ENCODE measurements at places on chromosomes 7 and 10.

GRCh38 chr7:132097550-132098134 is 478.6 kb downstream of the PLXNA4 start:
- H3K36me3 ChIP-seq = no peaks in the 10 kb centered on the region
- no peak overlapping the region for H3K4me3 ChIP-seq
- no peak overlapping the region for H3K27ac ChIP-seq
- peaks cover 4% of the 10 kb centered on the region for H3K4me1 ChIP-seq
- H3K27me3 ChIP-seq = no peaks in the 10 kb centered on the region

DNA sequence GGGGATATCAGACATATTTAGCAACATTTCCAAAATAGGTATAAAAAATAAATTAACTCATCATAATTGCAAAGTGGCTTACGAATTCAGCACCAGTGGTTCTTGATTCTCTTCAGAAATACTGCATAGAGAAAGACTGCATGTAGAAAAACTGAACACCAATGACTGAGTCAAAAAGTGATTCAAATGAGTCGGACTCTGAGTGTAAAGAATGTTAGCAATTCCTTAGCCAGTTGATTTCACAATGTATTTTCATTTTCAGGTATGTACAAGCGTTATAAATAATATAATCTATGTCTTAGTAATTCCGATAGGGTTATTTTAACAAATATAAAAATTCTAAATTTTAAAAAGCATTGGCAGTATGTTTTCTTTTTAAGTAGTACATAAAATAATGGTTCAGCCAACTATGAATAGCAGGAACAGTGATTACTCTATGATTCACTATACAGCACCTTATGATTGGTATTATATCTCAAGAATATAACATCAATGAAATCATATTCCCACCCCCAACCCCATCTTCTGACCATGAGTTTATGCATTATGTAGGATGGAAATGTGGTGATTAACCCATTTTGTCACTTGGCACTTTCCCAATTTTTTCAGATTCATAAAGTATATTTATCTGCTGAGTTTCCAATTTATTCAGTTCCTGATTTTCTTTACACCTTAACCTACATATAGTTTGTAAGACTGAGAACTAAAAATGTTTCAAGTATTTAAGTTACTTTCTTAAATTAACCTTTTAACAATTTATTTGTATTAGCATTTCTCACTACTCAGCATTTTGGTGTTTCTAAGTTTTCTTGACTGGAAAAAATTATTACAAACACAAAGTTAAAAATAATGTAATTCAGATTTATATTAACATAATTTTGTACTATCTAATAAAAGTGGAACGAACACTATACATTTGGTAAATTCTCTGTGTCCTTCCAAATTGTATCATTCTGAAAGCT is 33.9 kb downstream of the DNAJC1 start:
- no peaks in the 10 kb centered on the region for H3K4me1 ChIP-seq
- no peak overlapping the region for H3K27ac ChIP-seq

DNA sequence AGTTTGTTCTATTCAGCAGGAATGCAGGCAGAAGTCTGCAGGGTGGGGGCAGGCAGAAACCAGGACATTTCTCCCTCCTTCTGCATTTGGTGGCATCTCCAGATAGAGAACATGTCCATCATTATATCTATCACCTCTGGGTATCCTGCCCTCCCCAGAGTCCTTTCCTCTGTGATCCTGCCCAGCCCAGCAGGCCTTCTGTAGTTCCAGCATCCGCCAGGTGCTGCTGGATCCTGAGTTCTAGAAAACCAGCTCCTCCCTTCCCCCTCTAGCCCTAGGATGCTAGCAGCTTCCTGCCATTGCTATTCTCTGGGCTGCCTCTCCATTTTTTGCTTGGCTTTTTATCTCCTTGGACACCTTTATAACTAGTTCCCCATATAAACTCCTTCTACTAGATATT is 180.3 kb downstream of the KCNMA1 start:
- H3K36me3 ChIP-seq = no peaks in the 10 kb centered on the region
- H3K27me3 ChIP-seq = no peaks in the 10 kb centered on the region
- H3K4me3 ChIP-seq = no peak overlapping the region
- no peak overlapping the region for H3K27ac ChIP-seq
- no peak for DNase-seq

- no peak overlapping the region for H3K4me3 ChIP-seq
- H3K27me3 ChIP-seq = no peaks in the 10 kb centered on the region
- H3K27ac ChIP-seq = 0 out of 2 replicates have a peak overlapping the region, but pooled peaks have one; percentile 74
- peaks cover 23% of the 10 kb centered on the region for H3K36me3 ChIP-seq
These were observed 10.2 kb upstream of the EPC1 start for GRCh38 chr10:32357056-32357735.

DNA sequence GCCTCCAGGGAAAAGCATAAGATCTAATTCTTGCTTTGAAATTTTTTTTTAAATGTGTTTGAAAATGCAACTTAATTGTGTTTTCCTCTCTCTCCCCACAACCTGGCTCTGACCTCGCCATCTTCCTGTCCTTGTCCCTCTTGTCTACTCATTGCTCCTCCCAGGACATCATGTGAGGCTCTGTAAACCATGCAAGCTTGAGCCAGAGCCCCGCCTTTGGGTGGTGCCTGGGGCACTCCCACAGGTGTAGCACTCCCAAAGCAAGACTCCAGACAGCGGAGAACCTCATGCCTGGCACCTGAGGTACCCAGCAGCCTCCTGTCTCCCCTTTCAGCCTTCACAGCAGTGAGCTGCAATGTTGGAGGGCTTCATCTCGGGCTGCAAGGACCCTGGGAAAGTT is 9.8 kb upstream of the CDHR1 start:
- H3K36me3 ChIP-seq = peaks cover 10% of the 10 kb centered on the region
- no peaks in the 10 kb centered on the region for H3K4me1 ChIP-seq
- no peak for DNase-seq

DNA sequence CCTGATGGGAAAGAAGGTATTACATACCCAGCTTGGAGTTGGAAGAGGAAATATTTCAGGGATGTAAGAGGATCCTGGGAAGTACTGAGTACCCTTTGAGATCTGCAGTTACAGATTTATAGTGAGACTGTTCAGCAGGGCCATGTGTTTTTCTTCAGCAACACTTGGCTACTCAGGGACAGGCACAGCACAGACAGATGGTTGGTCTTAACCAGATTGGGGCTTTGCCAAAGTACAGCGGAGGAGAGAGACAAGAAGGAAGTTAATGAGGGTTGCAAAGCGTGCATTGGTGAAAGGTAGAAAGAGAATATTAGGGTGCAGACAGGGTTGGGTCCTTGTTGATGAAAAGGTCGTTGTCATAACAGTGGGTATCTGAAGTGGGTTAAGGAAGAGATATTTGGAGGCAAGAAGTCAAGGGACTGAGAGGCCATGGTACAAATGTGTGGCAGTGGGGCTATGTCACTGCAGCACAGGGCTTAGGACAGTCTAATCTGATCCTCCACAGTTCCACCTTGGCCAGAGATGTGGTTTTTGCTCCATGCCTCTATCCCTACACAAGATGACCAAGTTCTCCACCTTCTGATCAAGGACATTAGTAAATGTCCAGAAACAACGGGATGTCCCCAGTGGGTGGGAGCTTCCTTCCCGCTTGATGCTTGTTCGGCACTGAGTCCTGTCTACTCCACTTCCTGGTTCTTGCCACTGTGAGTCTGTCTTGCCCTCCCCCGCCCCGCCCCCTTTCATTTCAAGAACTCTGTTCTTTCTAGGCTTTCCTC is 18.9 kb upstream of the DNAJC1 start:
- no peak for DNase-seq
- H3K27me3 ChIP-seq = no peaks in the 10 kb centered on the region
- H3K27ac ChIP-seq = no peak overlapping the region
- H3K4me1 ChIP-seq = no peaks in the 10 kb centered on the region
- H3K4me3 ChIP-seq = no peak overlapping the region
- H3K36me3 ChIP-seq = no peaks in the 10 kb centered on the region

DNA sequence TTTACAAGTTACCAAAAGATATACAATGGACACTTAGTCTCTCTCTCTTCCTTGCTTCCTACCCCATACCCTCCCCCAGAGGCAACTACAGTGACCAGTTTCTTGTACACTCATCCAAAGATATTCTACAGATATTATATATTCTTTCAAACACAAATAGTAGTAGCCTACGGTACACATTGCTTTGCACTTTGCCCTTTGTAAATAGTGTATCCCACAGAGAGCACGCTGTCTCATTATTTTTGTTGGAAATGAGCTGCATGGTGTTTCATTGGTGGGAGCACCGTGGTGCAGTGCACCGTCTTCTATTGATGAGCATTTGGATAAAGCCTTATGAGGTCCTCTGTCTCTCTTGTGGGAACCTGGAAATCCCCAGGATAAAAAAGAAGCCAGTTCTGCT is 24.2 kb downstream of the STRA8 start:
- no peaks in the 10 kb centered on the region for H3K36me3 ChIP-seq
- no peak for DNase-seq
- H3K4me1 ChIP-seq = peaks cover 14% of the 10 kb centered on the region
- no peak overlapping the region for H3K4me3 ChIP-seq

DNA sequence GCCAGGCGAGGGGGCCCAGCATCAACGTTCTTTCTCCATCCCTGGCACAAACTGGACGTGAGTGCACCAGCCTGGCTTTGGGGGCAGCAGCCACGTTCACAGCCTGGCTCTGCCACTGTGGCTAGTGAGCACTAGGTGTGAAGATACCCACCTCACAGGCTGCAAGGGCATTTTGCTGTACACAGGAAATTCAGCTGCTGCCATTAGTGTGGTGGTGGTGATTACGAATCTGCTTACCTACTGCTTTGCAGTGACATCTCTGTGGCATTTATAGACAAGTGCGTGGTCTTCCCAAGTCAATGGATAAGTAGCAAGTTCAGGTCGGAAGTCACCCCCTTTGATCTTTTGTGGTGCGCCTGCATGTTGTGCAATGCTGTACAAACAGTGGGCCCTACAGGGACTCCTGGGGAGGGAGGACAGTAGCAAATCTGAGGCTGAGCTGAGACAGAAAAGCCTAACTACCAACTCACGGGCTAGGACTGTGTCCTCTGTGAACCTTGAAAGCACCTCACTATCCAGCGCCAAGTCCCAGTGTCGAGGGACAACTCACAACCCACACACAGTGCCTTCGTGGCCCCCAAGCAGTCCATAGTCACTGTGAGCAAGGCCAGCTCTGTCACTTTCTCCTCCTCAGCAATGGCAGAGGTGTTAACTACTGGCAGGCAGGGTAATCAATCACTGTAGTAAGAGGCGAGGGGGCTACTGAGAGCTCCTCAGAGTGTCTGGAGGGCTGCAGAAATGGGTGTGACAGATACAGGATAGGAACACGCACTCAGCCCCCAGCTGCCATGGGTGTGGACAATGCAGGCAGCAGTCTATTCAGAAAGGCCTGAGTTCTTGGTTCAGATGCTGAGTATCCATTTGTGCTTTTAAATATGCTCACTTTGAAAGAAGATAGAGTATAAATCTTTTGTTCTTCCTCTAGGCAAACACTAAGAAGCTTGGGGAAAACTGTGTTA is 17.0 kb upstream of the MMP21 start:
- H3K4me1 ChIP-seq = no peaks in the 10 kb centered on the region
- no peak overlapping the region for H3K27ac ChIP-seq
- peaks cover 20% of the 10 kb centered on the region for H3K36me3 ChIP-seq
- DNase-seq = no peak
- no peaks in the 10 kb centered on the region for H3K27me3 ChIP-seq

DNA sequence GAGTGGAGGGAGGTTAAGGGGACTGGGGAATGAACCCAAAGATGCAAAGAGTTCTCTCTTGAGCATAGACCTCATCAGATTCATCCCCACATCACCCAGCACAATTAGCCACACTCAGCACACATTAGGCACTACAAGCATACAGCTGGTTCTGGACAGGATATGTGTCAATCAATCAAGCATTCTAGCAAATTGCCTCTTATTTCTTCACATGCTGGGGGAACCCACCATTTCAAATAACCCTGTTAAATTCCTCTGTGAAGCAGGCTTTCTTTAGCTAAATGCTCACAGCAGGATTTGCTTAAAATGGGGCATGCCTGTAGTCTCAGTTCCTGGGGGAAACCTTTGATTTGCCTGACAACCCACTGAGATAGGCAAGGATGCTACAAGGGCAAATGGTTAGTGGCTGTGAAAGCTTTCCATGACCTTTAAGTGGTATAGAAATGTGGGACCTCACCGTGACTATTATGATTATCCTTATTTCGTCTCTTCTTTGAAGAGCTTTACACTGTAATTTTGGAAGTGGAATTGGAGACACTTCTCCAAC is 193.4 kb upstream of the ZMIZ1 start:
- peaks cover 64% of the 10 kb centered on the region for H3K27me3 ChIP-seq
- H3K27ac ChIP-seq = no peak overlapping the region

DNA sequence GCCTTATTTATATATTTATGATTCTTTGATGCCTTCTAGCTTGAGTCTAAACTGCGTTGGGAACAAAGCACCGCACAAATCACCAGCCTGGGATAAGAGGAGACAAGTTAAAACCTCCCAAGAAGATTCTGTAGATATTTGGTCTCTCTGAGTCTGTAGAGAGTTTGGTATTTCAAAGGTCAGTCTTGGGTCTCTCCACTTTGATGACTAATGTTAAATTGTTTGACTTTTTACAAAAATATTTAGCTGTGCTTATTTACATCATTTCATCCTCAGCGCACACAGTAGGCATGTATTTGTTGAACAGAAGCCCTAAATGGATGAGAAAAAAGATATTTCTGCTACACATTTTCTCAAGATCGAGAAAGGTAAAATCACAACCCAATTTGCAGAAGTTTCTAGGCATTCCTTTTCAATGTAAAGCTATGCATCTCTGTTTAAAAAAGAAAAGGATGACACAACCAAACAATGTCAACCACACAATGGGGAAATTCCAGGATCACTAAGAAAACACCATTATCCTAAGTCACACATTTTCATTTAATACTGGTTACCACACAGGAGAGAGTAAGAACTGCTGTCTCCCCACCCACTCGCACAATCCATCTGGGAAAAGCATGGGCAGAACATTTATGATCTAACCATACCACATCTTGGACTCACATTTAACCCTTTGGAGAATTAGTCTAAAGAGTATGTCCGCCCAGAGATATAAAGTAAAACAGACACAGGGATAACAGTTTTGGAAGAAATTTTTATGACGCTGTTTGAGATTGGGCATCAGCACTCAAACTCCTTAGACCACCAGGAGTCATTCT is 4.4 kb downstream of the CDK6 start:
- peak overlapping the region; percentile 10 for H3K27ac ChIP-seq
- peaks cover 11% of the 10 kb centered on the region for H3K27me3 ChIP-seq
- DNase-seq = no peak

GRCh38 chr10:7965457-7965856 is 89.0 kb upstream of the GATA3 start:
- DNase-seq = no peak
- no peaks in the 10 kb centered on the region for H3K27me3 ChIP-seq
- peaks cover 9% of the 10 kb centered on the region for H3K36me3 ChIP-seq
- H3K4me3 ChIP-seq = no peak overlapping the region
- no peak overlapping the region for H3K27ac ChIP-seq
- H3K4me1 ChIP-seq = peaks cover 2% of the 10 kb centered on the region

DNA sequence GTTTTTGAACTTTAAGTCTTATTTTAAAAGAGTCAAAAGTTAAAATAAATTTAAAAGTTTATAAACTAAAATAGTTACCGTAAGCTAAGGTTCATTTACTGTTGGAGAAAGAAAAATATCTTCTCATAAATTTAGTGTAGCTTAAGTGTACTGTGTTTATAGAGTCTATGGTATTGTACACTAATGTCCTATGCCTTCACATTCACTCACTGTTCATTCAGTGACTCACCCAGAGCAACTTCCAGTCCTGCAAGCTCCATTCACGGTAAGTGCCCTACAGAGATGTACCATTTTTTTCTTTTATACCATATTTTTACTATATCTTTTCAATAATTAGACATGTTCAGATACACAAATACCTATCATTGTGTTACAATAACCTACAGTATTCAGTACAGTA is 97.6 kb downstream of the PTN start:
- no peak overlapping the region for H3K4me3 ChIP-seq
- H3K27me3 ChIP-seq = no peaks in the 10 kb centered on the region

- no peak for DNase-seq
- H3K27ac ChIP-seq = no peak overlapping the region
- H3K27me3 ChIP-seq = no peaks in the 10 kb centered on the region
- no peaks in the 10 kb centered on the region for H3K4me1 ChIP-seq
- no peak overlapping the region for H3K4me3 ChIP-seq
- no peaks in the 10 kb centered on the region for H3K36me3 ChIP-seq
These were observed 38.2 kb upstream of the SLC26A4 start for GRCh38 chr7:107622429-107622828.
